ENCODE measurements at places on chromosomes 4 and X. TPM values are rescaled to one million over a fixed set of nuclear protein-coding genes. Genes with fewer than 3 reads are reported as not detected.

PQBP1 gene
- 131 TPM for total RNA-seq

PTCHD1 gene
- not detected for total RNA-seq

ZCCHC4 gene
- total RNA-seq = 14.7 TPM

RAB40AL gene
- total RNA-seq = not detected

SERTM2 gene
- not detected for total RNA-seq

GPAT3 gene
- 8.9 TPM for total RNA-seq
